Spinal cord (tissue), 10 donors: ENCODE measurements at places on chromosomes 3 and 15. TPM values are rescaled to one million over a fixed set of nuclear protein-coding genes. Genes with fewer than 3 reads are reported as not detected.

Gene ENTPD3
- 3.5 TPM for total RNA-seq

Gene FEZF2
- total RNA-seq: not detected

Gene PXYLP1
- 48.6 TPM for total RNA-seq

Gene EFHB
- total RNA-seq: 7.2 TPM

Gene SIN3A
- total RNA-seq: 40.6 TPM

Gene NKTR
- 176 TPM for total RNA-seq

Gene SLC22A13
- 0.50 TPM for total RNA-seq

Gene INAFM2
- 20.6 TPM for total RNA-seq

Gene CHRNA3
- total RNA-seq: 4.5 TPM

Gene IL12A
- total RNA-seq: 7.5 TPM

Gene SLC9C1
- total RNA-seq: 0.72 TPM

Gene DAZL
- total RNA-seq: not detected

Gene AHSG
- total RNA-seq: 1.5 TPM

Gene FHIT
- total RNA-seq: 6.9 TPM

Gene UPK1B
- 11.7 TPM for total RNA-seq

Gene FANCI
- 19.7 TPM for total RNA-seq

Gene PEX5L
- 16.4 TPM for total RNA-seq

Gene GATA2
- 0.99 TPM for total RNA-seq

Gene MFGE8
- total RNA-seq: 59.4 TPM

Gene GUCA1C
- total RNA-seq: 0.20 TPM

Gene ALPK3
- 6.2 TPM for total RNA-seq

Gene GOLGA8M
- 1.3 TPM for total RNA-seq

Gene SCN11A
- 1.0 TPM for total RNA-seq

Gene RASGRP1
- total RNA-seq: 6.0 TPM

Gene TTC21A
- total RNA-seq: 5.3 TPM

Gene RETNLB
- total RNA-seq: not detected

Gene SOX2
- 104 TPM for total RNA-seq

Gene MAP1A
- total RNA-seq: 71.6 TPM

Gene XCR1
- not detected for total RNA-seq

Gene SIDT1
- 45.2 TPM for total RNA-seq

Gene GNB4
- total RNA-seq: 65.9 TPM

Gene ATXN7
- 14.9 TPM for total RNA-seq

Gene AGBL1
- 1.1 TPM for total RNA-seq

Gene MUC4
- total RNA-seq: 0.59 TPM

Gene LRIG1
- 85.4 TPM for total RNA-seq

Gene REC114
- total RNA-seq: not detected

Gene ARL14
- not detected for total RNA-seq

Gene CP
- 1.7 TPM for total RNA-seq

Gene DUOXA2
- total RNA-seq: not detected

Gene EID1
- total RNA-seq: 241 TPM

Gene CHRNA7
- 14.3 TPM for total RNA-seq

Gene GRM7
- 9.6 TPM for total RNA-seq

Gene CCRL2
- total RNA-seq: 3.9 TPM

Gene IL17RD
- 17.3 TPM for total RNA-seq

Gene TOPAZ1
- total RNA-seq: under 0.01 TPM

Gene SOX14
- 0.39 TPM for total RNA-seq
